ENCODE measurements at places on chromosomes 1 and 21.

- no peak for DNase-seq
Observed at GRCh38 chr1:12511516-12512468, 106.2 kb downstream of the DHRS3 start.

DNA sequence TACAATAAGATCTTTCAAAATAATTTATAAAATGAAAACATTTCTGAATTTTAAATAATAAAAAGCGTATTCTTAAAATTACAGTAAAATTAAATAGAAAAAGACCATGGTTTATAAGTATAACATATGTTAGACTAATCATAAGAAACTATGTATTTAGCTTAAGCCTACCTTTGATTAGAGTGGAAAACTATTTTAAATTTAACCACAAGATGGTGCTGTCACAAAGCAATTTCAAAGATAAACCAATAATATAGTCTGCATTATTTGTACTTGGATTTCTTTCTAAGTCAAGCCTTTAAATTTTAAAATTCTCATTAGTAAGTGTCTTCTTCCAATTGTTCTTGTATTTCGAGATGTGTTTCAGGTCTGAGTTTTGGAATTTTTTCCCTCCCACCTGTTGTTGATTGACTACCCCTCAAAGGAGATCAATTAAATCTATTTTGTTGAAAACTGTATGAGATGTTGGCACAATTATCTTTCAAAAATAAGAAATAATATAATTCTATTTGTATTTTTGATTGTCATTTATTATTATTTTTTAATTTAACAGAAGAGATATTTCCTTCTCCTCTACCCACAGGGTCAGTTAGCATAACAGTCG lies 459.8 kb downstream of the KCNT2 start:
- DNase-seq: peak; percentile 8

GRCh38 chr1:156860628-156861423 lies at the start of gene NTRK1:
TSS of gene NTRK1 (plus strand) at chr1:156860865. CDS start at chr1:156860935, 70 bp downstream.
- no peak for DNase-seq

DNA sequence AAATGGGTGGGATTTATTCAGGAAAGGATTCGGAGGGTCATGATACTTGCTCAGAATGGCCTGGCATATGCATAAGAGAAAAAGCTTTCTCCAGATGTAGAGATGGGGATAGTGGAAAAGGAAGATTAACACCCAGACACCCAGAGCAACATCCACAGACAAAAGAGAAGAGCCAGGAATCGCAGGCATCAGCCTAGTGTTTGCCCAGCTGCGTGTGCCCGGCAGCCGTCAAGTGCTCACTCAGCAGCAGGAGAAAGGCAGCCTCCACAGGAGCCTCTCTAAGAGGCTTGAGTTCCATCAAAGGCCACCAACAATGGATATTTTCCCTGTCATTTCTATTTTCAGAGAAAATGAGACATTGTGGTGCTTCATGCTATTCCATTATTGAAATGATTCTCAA lies 54.7 kb downstream of the NTPCR start:
- DNase-seq: no peak

Data from NT2/D1 (cell line).